ENCODE measurements at places on chromosomes 16 and 17. TPM values are rescaled to one million over a fixed set of nuclear protein-coding genes. Genes with fewer than 3 reads are reported as not detected.

DNA sequence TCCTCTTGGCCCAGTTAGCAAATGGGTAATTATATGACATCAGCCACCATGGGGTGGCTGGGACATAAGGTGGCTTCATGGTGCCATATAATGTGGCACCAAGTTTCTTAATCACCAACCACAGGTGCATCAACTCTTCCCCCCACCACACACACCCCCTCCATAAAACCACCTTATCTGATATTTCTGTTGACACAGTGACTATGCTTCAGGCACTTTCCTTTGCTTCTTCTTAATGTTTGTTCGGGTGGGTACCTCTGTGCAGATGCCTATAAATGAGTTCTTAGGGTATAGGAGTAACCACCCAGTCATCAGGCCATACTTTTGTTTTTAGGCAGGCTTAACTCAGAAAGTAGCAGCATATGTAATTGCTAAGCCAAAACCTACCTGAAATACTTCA lies 29.5 kb downstream of the RNF43 start:
- no peak for DNase-seq

GRCh38 chr16:17520561-17520960 lies 49.8 kb upstream of the XYLT1 start:
- peak; percentile 84 for DNase-seq

DNA sequence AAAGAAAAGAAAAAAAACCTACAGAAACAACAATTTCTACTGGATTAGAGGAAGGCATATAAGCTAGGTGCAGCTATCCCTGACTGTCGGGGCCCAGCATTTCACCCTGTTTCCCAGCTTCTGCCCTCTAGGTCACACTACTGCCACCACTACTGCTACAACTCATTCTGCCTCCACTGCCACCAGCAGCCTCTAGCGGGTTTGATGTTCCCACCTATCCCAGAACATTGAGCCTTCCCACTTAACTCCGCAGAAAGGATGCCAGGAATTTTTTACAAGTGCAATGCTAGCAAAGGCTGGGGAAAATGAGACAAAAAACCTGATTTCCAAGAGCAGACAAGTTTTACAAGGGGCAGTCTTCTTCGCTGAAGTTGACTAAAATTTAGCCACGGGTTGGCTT lies 10.4 kb downstream of the ADCY9 start:
- no peak for DNase-seq

DNA sequence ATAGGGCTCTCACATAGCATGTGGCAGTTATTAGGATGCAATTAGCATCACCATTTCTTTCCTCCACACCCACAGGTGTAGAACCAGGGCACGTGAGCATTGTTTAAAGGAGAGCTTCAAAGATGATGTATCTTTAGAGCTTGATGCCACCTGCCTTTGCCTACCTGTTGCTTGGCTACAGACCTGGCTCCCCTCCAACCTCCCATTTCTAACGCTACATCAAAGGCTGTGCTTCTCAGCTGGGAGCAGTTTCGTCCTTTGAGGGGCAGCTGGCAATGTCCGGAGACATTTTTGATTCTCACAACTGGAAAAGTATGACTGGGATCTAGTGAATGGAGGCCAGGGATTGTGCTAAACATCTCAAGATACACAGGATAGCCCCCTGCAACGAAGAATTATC lies 78.5 kb upstream of the CLEC3A start:
- no peak for DNase-seq

The CALB2 gene
- total RNA-seq = not detected

The MEOX1 gene
- total RNA-seq = 0.83 TPM

GRCh38 chr16:3836641-3837040 lies 43.9 kb downstream of the CREBBP start:
- DNase-seq = peak; percentile 89

DNA sequence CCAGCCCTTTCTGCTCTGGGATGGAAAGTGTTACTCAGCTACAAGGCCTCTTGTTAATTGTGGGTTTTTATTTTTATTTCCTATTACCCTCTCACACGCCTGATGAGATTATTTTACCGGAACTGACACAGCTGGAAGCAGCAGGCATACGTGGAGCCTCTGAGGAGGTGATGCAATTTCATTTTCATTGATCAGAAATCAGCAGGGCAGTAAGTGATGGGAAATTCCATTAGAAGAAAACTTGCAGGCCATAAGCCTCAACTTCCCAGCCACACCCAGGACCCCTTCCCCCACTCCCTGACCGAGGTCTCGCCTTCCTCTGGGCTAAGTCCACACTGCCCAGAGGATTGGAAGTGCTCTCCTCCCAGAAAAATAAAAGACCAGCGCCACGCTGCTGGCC lies 69.7 kb downstream of the ZFHX3 start:
- no peak for DNase-seq

Measured in IMR-90 (cell line).